ENCODE measurements at places on chromosomes 4 and X. TPM values are rescaled to one million over a fixed set of nuclear protein-coding genes. Genes with fewer than 3 reads are reported as not detected.

- peak; percentile 44 for DNase-seq
These were observed 1.4 kb downstream of the MAMLD1 start for GRCh38 chrX:150364347-150365050.

The PLS3 gene
- 0.79 TPM for total RNA-seq

DNA sequence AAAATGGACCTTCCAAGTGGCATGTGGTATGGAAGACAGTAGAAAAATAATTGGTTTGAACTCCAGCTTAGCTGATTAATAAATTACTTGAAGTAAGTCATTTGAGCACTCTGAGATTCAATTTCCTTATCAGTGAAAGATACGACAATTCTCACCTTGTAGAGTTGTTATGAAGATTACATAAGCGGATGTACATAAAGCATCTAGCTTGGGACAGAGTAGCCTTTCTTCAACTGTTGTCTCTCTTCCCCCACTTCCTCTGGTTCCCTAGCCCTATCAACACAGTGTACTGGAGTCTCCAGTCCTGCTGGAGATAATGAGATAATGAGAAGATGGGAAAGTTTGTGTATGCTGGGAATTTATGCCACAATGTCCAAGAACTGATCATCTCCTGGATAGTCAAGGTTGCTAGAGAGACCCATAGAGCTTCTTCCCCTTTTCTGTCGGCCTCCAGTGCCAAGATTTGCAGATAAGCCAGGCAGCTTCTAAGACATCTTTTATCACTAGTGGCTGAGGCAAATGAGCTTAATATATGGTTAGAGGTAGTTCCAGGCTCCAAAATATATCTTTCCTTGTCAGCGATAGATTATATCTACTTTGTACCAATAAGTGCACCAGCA is 33.9 kb downstream of the VSIG4 start:
- DNase-seq: no peak

DNA sequence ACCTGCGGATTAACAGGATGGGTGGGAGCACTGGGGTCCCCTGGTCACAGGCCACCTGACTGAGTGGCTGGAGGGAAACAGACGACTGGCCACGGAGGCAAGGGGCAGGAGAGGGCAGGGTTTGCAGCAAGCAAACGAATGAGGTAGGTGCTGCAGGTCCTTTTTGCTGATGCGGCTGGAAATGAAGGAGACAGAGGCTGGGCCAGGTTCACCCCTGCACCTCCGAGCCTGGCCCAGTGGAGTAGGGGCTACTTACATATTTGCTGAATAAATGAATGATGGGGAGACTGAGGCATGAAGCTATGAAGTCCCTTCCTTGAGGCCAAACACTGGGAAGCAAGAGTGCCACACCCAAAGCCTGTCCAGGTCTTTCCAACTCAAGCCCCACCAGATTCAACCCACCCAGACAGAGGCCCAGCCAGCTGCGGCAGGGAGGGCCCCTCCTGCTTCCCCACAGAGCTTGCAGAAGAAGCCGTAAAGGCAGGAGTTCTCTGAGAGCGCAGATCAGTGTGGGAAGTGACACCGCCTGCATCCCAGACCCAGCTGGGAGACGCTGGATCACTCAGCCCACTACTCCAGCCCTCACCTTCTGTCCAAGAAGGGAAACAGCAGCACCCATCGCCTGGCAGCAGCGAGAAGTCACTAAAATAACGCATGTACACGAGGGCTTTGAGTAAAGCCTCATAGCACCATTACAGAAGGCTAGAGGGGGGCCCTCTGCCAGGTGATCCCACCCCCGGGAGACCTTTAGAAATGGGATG is 36.1 kb upstream of the C4orf50 start:
- DNase-seq: no peak

- DNase-seq: no peak
These were observed 98.0 kb downstream of the PTTG2 start for GRCh38 chr4:38058151-38058550.

The CXorf49 gene
- not detected for total RNA-seq

DNA sequence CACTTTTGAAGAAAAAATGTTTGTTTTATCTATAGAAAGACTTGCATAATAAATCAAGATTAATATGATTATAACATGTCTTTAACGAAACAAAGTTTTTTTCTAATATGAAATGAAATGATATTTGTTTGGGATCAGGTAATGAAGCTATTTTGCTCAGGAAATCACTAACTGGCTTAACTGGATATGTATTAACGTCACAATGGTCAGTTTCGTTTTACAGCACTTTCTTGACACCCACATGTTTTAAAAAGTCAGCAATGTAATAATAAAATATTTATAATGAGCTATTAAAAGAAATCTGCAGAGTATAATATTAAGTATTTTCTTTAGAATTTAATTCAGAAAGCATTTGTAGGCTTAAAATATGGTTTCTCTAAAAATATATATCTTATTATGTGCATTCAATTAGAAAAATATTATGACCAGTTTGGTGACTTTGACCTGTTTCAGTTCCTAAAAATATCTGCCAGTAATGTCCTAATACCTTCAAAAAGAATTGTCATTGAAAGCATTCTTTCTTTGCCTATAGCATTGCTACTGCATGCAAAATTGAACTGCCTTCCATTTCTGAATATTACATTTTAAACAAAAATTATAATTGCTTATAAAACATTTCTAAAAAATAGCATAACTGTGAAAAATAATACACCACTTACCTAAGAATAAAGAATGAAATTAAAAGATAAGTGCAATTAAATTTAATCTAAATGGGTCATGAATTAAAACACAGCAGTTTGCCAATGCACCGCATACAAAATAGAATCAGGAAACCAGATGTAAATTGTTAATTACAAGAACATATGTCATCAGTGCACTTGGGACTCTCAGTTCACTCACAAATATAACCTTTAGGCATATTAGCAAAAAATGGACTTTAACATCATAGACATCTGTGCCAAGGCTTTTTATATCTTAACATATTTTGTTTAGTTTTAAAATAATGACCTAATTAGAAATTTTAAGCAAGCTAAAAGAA is 31.6 kb downstream of the TIGD2 start:
- DNase-seq: no peak

- DNase-seq: no peak
These were observed 21.3 kb downstream of the ALPK1 start for GRCh38 chr4:112318239-112319142.

GRCh38 chr4:15913631-15913970 is 24.9 kb downstream of the FGFBP1 start:
- DNase-seq: no peak

GRCh38 chrX:5194806-5195205 is 1033.9 kb downstream of the NLGN4X start:
- no peak for DNase-seq

The MSANTD1 gene
- 0.82 TPM for total RNA-seq

The ASB11 gene
- not detected for total RNA-seq

DNA sequence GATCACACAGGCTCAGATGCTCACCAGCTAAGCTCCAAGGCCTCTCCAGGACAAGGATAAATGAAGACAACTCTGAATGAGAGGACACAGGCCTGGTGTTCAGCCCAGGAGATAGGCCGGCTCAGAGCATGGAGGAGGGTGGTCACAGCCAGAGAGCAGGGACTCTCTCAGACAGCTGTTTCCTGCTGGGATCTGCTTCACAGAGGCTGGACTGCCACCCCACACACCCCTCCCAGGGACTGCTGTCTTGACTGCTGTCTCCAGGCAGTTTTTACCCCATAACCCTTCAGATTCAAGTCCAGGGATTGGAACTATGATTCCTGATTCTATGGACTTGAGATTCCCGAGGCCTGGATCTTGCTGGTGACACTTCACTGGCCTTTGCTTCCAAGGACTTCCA is 89.0 kb downstream of the SMIM20 start:
- no peak for DNase-seq

DNA sequence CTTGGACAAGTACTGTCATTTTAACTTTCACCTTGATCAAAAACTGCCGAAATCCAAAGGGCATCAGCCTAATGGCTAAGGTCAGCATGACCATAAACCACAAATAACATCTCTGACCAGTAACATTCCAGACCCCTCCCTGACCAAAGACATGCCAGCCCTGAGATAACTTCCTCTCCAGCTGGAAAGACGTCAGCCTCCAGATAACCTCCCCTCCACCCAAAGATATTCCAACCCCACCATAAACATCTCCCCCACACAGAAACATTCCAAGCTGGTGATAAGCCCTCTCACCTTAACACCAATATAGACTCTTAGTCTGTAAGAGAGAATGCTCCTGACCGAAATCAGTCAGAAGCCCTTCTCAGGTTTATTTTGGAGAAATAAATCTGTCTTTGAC is 7.4 kb downstream of the PPP1R2C start:
- DNase-seq: no peak

Measured in activated CD8-positive, alpha-beta memory T cell treated with anti-CD3 and anti-CD28 coated beads, Interleukin-2, amount 10 ng/mL, durations not matched to agents 7 days and 5 days (primary cell).